ENCODE measurements at places on chromosomes 7 and 10.

DNA sequence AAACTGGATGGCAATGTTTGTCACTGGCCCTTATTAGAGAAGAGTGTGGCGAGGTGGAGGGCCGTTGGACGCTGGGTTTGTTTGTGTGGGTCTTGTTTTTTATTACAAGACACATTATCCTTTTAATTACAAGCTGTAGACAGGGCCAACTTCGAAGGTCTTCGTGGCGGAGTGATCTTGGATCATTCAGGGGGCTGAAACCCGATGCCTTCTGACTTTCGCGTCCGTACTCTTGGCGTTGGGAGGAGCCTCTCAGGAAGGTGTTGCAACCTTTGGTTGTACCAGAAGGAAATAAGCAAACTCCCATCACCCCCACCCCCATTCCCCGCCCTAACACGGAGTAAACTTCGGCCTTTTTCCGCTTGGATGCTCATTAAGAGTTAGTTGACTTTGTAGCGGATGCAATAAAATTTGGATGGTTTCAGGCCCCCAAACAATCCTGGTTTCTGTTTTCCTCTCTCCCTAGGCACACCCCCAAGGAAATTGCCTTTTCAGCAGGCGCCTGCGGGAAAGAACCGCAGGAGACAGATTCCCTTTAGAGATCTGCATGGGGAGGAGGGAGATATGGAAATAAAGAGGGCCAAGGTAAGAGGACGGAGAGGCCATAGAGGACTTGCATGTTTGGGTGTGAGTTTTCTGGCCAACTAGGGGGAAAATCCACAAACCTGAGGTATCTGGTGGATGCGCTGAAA lies 294.5 kb upstream of the NFE2L3 start:
- no peaks in the 10 kb centered on the region for H3K4me1 ChIP-seq
- H3K27ac ChIP-seq: no peak overlapping the region
- H3K27me3 ChIP-seq: no peaks in the 10 kb centered on the region
- no peak for DNase-seq
- H3K36me3 ChIP-seq: no peaks in the 10 kb centered on the region

GRCh38 chr7:139582671-139583155 lies 59.2 kb downstream of the CLEC2L start:
- H3K4me3 ChIP-seq: no peak overlapping the region
- DNase-seq: peak; percentile 66
- H3K27me3 ChIP-seq: no peaks in the 10 kb centered on the region

- no peaks in the 10 kb centered on the region for H3K4me1 ChIP-seq
- H3K27me3 ChIP-seq: no peaks in the 10 kb centered on the region
- no peak overlapping the region for H3K27ac ChIP-seq
- DNase-seq: no peak
- no peaks in the 10 kb centered on the region for H3K36me3 ChIP-seq
These were observed 8.0 kb downstream of the CALHM3 start for GRCh38 chr10:103470761-103471653.

- H3K27ac ChIP-seq: no peak overlapping the region
- H3K27me3 ChIP-seq: no peaks in the 10 kb centered on the region
- no peak overlapping the region for H3K4me3 ChIP-seq
- DNase-seq: no peak
- H3K4me1 ChIP-seq: no peaks in the 10 kb centered on the region
These were observed 138.3 kb downstream of the CCDC71L start for GRCh38 chr7:106522696-106523095.

DNA sequence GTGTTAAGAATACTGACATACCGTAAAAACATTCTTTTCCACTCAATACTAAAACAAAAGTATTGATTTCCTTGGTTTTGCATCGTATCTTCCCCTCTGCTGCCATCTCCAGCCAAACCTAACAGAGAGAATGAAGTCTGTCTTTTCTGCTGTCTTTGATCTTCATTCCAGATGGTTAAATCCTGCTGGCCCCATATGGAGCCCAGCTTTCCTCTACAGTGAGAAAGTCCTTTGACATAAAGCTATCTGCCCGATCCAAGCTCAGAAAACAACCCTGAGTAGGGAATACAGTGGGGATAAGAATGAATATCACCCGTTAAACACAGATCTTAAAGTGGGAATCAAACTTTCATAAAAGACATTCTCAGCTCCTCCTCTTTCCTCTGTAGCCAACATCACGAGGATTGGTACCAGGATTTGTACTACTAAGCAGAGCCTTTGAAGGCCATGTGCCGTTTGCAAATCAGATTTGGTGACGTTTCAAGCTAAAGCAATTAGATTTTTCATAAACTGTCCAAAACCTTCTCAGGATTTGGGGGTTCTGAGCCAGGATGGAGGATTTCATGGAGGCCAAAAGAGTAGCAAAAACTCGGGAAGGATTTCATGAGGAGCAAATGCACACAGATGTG lies 30.8 kb upstream of the GPAM start:
- H3K4me1 ChIP-seq: no peaks in the 10 kb centered on the region
- no peak overlapping the region for H3K27ac ChIP-seq
- DNase-seq: no peak

DNA sequence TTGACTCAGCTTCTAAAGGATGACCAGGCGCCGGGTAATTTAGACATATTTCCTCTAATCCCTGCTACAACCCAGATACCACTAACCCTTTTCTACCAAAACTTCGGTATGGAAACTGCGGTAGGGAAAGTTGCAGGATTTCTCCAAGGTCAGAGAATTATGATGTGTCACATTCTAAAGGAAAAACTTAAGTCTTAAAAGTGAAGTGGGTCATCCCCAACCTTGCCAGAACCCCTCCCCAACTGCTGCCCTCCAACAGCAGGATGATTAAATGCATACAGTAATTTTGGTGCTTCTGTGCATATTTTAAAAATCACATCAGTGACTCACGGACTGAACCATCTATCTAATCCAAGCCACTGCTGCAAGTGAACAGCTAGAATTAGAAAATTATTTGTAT lies 52.7 kb downstream of the GRB10 start:
- no peaks in the 10 kb centered on the region for H3K27me3 ChIP-seq
- no peaks in the 10 kb centered on the region for H3K36me3 ChIP-seq
- DNase-seq: peak; percentile 28
- peaks cover 9% of the 10 kb centered on the region for H3K4me1 ChIP-seq
- no peak overlapping the region for H3K27ac ChIP-seq
- H3K4me3 ChIP-seq: no peak overlapping the region

DNA sequence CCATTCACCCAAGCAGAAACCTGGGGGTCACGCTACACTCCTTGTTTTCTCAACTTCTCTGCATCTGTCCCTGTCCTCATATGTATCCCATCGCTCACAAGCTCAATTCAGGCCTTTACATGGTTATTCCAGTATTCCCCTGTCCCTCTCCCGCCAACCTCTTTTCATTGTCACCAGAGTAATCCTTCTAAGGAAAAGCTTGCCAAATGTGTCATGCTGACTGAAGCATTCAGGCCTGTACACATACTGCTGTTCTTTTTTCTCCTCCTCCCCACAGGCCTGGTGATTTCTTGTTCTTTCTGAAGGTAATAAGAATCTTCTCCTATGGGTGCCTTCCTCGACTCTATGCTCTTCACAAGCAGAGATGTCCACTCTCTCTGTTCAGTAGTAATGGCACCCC lies 282.2 kb downstream of the PHTF2 start:
- H3K36me3 ChIP-seq: no peaks in the 10 kb centered on the region
- H3K27ac ChIP-seq: no peak overlapping the region
- H3K4me3 ChIP-seq: no peak overlapping the region
- no peaks in the 10 kb centered on the region for H3K27me3 ChIP-seq

Data from aorta (tissue), 5 donors.